ENCODE measurements at places on chromosomes 5 and 9.
A peak's percentile ranks its signal among the peaks of the same experiment; 100 is the strongest.

- no peak for DNase-seq
Measured at GRCh38 chr9:128937310-128938165, 9.9 kb downstream of the DOLK start.

DNA sequence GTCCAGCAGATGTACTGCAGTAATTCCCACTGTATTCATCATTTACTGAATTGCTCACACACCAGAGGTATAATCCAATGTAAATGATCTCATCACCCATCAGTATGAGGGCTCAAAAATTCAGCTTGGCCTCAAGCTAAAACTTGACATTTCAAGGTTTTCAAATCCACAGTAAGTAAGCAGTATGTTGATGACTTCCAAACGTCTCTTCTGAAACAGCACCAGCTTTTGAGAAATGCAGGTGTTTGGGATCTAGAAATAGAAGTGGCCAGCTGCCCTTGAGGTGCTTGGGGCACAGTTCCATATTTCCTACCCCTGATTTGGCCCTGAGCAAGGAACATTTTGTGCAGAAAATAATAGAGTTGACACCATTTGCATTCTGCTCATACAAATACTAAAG lies 388.0 kb upstream of the TUSC1 start:
- no peak for DNase-seq

DNA sequence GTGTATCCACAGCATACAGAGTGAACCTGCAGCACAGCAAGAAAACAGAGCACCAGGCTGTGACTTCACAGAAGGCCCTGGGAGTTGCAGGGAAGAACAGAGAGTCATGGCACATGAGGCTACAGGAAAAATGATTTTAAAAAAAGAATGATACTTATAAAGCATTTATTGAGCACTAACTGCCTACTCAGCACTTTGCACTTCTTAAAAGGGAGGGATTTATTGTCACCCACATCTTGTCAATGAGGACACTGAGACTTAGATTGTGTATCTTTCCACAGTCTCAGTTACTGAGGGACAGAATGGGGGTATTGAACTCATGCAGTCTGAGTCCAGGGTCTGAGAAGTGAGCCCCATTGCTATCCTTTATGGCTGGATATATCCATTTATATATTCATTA lies 244.6 kb upstream of the TRIM32 start:
- no peak for DNase-seq

DNA sequence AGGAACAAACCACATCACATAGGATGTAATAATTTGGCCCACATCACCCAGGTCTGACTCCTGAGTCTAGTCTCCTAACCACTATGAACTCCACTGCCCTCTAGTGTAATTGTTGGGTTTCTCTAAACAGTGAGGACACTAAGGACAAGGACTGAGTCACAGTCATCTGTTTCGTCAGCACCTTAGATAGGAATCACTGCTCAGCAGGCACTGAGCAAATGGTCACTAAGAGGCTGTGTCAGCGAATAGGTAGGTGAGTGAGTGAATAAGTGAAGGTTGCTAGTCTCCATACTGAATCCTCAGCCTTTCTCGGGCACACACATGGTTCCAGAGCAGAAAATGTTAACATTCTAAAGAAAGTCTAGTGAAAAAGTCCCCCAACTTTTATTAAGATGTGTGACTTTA lies 278.6 kb downstream of the SPOCK1 start:
- peak; percentile 44 for DNase-seq

DNA sequence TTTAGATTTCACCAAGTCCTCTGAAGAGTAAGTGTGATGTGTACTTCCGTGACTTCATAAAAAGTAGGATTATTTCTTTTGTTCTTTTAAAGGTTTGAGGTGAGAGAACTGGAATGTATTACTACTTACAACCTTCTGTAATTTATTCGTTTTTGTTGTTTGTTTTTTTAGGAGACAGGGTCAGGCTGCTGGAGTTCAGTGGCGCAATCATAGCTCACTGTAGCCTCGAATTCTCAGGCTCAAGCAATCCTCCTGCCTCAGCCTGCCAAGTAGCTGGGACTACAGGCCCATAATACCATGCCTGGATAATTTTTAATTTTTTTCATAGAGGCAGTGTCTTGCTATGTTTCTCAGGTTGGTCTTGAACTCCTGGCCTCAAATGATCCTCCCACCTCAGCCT lies 68.3 kb upstream of the RETREG1 start:
- no peak for DNase-seq

GRCh38 chr5:172941067-172941516 lies 18.1 kb upstream of the RPL26L1 start:
- DNase-seq: no peak

DNA sequence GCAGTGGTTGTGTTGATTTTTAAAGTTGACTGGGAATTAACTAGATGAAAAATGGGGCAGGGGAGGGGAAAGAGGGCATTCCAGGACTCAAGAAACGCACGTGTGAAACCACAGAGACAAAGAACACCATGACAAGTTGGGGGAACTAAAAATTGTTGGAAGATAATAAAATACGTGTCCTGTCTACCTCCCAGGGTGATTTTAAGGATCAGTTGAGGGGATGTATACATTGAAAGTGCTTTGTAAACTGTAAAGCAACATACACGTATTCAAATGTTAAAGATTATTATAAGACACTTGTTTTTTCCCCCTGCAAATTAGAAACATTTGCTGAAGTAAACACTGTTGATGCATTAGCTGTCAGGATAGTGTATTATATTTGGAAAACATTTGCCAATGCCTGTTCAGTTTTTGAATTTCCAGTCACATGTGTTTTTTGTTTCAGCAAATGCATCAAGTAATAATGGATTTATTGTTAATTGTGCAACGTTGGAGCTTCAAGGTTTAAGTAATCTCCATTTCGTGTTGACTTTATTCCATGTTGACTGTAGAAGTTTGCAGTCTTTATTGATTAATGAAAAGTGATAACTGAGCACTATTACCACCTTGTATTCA lies 412.7 kb downstream of the ACTL7B start:
- DNase-seq: peak; percentile 48

DNA sequence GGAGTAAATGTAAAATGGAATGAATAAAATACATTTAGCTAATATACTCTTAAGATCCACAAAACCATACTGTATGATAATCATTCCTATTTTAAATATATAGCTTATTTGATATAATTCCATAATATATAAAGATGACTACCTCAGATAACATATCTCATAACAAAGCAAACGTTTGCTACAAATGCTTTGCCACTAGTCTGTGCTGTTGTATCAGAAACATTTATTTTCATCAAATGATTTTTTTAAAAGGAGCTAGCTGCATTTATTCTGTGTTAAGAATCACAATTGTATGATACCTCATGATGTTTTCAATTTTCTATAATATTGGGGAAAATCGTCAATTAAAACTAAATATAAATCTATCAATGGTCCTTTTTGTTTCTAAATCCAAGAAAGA lies 567.2 kb downstream of the PTPRD start:
- DNase-seq: no peak

GRCh38 chr5:134111741-134112647 lies 2.5 kb upstream of the TCF7 start:
- no peak for DNase-seq

DNA sequence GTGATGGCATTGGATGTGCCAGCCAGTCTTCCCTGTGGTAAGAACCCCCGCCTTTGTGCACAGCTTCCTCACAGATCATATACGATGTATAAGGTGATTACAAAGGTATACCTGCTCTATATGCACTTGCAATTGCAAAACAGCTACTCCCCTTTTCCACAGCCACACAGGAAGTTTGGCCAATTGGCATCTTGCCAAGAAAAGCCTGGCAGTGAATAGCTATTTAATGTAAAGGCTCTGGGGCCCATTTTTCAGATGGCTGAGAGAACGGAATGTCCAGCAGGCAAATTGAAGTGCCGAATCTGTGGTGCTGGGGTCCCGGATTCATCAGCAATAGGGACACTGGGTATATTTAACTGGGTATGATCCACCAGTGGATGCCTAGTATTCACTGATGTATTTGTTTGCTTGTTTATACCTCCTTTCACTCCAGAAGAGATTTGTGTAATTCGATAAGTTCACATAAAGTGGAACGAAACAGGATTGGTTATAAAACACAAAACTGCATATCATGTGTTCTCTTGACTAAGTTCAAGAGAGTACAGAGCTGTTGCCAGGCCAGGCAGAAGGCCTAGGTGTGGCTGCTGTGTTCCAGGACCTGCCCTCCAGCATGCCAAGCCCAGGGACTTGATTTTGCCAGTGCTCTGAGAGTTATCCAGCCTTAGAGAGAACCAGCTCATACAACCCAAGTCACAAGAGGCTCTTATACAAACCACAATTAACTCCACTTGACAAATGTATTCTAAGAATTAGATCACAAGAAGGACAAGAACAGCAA lies 27.7 kb upstream of the GABRP start:
- no peak for DNase-seq

GRCh38 chr9:110066929-110067716 lies 140.8 kb downstream of the C9orf152 start:
- no peak for DNase-seq
